ENCODE measurements at places on chromosomes 13 and 19. TPM values are rescaled to one million over a fixed set of nuclear protein-coding genes. Genes with fewer than 3 reads are reported as not detected.

Gene ATCAY
- not detected for total RNA-seq

Gene ZNF709
- 0.58 TPM for total RNA-seq

GRCh38 chr13:100532090-100532766 lies 56.4 kb downstream of the GGACT start:
- no peak overlapping the region for H3K27ac ChIP-seq
- H3K4me3 ChIP-seq: no peak overlapping the region
- H3K27me3 ChIP-seq: no peaks in the 10 kb centered on the region
- peak; percentile 2 for DNase-seq

DNA sequence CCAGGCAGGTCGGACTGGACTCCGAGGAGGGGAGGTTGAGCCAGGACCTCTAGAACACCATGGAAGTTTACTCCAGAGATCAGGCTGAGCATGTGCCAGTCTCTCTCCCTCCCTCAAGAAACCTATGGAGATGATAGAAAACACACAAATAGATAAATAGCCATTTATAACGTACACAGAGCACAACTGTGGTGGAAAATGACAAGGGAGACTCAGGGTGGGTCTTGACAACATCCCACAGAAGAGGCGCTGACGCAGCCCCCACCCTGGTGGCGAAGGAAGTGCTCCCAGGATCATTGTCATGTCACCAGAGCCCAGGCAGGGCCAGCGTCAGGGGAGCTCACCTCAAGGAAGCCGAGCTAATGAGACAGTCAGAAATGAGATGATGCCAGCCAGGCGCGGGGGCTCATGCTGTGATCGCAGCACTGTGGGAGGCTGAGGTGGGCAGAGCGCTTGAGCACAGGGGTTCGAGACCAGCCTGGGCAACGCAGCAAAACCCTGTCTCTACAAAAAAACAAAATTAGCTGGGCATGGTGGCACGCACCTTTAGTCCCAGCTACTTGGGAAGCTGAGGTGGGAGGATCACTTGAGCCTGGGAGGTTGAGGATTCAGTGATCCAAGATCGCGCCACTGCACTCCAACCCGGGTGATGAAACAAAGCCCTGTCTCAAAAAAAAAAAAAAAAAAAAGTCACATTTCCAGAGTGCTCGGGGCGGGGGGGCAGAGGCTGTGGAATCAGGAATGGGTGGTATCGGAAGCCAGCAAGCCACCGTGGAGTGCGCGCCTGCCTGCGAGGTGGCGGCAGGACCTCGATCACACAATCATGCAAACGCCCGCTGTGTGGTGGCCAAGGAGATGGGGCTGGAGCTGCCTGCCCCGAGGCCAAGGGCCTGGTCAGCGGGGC lies 178.4 kb downstream of the KDM4B start:
- H3K4me1 ChIP-seq: no peaks in the 10 kb centered on the region
- no peak for DNase-seq
- no peak overlapping the region for H3K27ac ChIP-seq
- no peaks in the 10 kb centered on the region for H3K27me3 ChIP-seq
- peaks cover 100% of the 10 kb centered on the region for H3K36me3 ChIP-seq
- H3K4me3 ChIP-seq: no peak overlapping the region

GRCh38 chr19:31354316-31354715 lies 5.1 kb upstream of the TSHZ3 start:
- no peak overlapping the region for H3K27ac ChIP-seq
- H3K36me3 ChIP-seq: no peaks in the 10 kb centered on the region
- peaks cover 93% of the 10 kb centered on the region for H3K27me3 ChIP-seq
- H3K4me1 ChIP-seq: peaks cover 48% of the 10 kb centered on the region

- no peaks in the 10 kb centered on the region for H3K36me3 ChIP-seq
- H3K4me1 ChIP-seq: peaks cover 36% of the 10 kb centered on the region
- no peak for DNase-seq
- H3K4me3 ChIP-seq: no peak overlapping the region
- peaks cover 100% of the 10 kb centered on the region for H3K27me3 ChIP-seq
- no peak overlapping the region for H3K27ac ChIP-seq
These were observed 2.7 kb upstream of the ZIC2 start for GRCh38 chr13:99978799-99979452.

GRCh38 chr19:31387717-31388301 lies 38.6 kb upstream of the TSHZ3 start:
- no peak overlapping the region for H3K4me3 ChIP-seq
- H3K36me3 ChIP-seq: no peaks in the 10 kb centered on the region
- no peak for DNase-seq
- H3K27ac ChIP-seq: no peak overlapping the region
- no peaks in the 10 kb centered on the region for H3K27me3 ChIP-seq
- no peaks in the 10 kb centered on the region for H3K4me1 ChIP-seq

- DNase-seq: no peak
- no peaks in the 10 kb centered on the region for H3K27me3 ChIP-seq
- no peak overlapping the region for H3K4me3 ChIP-seq
- no peaks in the 10 kb centered on the region for H3K4me1 ChIP-seq
- no peak overlapping the region for H3K27ac ChIP-seq
These were observed 354.8 kb downstream of the HS6ST3 start for GRCh38 chr13:96444676-96445075.

DNA sequence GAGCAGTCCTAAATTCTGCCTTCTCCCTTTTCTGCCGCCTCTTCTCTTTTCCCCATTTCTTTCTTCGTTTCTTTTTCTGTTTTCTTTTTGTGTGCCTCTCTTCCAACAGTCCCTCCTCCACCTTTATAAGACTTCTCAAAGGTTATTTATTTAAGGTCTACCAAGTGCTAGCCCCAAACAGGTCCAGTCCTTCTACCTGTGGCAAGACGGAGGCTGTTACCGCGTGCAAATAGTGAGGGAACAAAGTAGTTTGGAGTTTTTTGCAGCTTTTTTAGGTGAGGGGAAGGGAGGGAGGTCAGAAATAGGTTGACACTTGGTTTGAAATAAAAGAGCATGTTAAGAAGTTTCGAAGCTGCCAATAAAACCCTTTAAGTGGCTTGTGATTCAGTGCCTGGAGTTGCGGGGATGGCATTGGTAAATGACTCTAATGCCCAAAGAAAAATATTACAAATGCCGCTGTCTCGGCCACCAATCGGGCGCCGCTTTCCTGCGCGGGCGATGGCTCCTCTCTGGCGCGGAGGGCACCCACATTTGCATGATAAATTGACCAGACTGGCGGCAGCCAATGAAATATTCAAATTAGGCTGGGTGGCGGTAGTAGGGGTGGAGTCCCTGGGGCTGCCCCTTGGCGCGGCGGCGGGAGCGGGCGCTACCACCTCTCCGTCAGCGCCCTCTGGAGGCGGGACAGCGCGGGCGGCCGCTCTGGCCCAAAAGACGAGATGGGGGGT lies 7.5 kb upstream of the TSHZ3 start:
- no peak overlapping the region for H3K4me3 ChIP-seq
- H3K4me1 ChIP-seq: peaks cover 7% of the 10 kb centered on the region
- DNase-seq: no peak
- H3K27ac ChIP-seq: no peak overlapping the region

Gene JAK3
- total RNA-seq: 1.7 TPM

Gene CDX2
- total RNA-seq: not detected

DNA sequence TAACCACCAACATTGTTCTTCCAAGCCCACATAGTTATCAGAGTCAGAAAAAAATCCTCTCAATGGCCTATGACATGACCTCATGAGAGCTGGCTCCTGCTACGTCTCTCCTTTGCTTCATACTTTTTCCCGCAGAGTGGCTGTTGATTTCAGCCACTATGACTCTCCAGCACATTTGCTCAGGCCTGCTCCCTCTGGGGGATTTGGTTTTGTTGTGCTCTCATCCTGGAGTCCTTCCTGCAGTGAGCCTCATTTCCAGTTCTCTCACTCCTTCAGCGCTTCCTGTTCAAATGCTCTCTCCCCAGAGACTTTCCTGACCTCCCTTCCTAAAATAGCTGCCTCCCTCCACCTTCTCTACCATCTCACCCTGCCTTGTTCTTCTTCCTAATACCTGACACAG lies 72.0 kb upstream of the USP29 start:
- DNase-seq: no peak
- H3K4me3 ChIP-seq: no peak overlapping the region
- H3K4me1 ChIP-seq: no peaks in the 10 kb centered on the region
- no peaks in the 10 kb centered on the region for H3K36me3 ChIP-seq

GRCh38 chr19:18173054-18173571 lies 500 bp upstream of the IFI30 start:
- peak overlapping the region; percentile 89 for H3K27ac ChIP-seq
- H3K27me3 ChIP-seq: no peaks in the 10 kb centered on the region
- no peak for DNase-seq
- peaks cover 17% of the 10 kb centered on the region for H3K36me3 ChIP-seq

Gene MYH14
- total RNA-seq: 65.5 TPM

GRCh38 chr13:45538382-45538781 lies 73.6 kb downstream of the COG3 start:
- no peaks in the 10 kb centered on the region for H3K4me1 ChIP-seq
- H3K36me3 ChIP-seq: peaks cover 40% of the 10 kb centered on the region
- H3K27me3 ChIP-seq: no peaks in the 10 kb centered on the region
- no peak overlapping the region for H3K4me3 ChIP-seq
- no peak for DNase-seq
- no peak overlapping the region for H3K27ac ChIP-seq

Gene ACTMAP
- 8.2 TPM for total RNA-seq

Gene C19orf67
- total RNA-seq: not detected

DNA sequence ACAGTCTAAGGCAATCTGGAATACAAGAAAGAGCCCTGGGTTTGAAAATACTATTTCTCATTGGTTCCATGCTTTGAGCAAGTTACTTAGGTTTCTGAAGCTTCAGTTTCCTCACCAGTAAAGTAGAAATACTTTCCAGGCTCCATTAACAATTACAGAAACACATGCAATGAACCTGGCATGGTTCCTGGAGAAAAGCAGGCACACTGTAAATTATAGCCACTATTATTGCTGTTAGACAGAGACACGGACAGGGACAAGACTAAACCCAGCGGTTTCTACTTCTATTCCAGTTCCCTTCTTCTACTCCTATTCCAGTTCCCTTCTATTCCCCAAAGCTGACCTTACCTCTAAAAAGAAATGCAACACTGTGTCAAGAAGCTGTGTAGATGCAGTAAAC lies 41.2 kb downstream of the MIPEP start:
- H3K36me3 ChIP-seq: peaks cover 6% of the 10 kb centered on the region
- H3K27me3 ChIP-seq: no peaks in the 10 kb centered on the region
- no peaks in the 10 kb centered on the region for H3K4me1 ChIP-seq
- H3K27ac ChIP-seq: no peak overlapping the region
- DNase-seq: no peak

- peak; percentile 17 for DNase-seq
- no peak overlapping the region for H3K27ac ChIP-seq
- peaks cover 86% of the 10 kb centered on the region for H3K36me3 ChIP-seq
- H3K27me3 ChIP-seq: no peaks in the 10 kb centered on the region
- no peak overlapping the region for H3K4me3 ChIP-seq
- no peaks in the 10 kb centered on the region for H3K4me1 ChIP-seq
These were observed 15.0 kb downstream of the ZNF350 start for GRCh38 chr19:51971624-51972023.

GRCh38 chr13:94112227-94112626 lies 367.3 kb downstream of the DCT start:
- H3K4me3 ChIP-seq: no peak overlapping the region
- no peaks in the 10 kb centered on the region for H3K27me3 ChIP-seq
- H3K36me3 ChIP-seq: no peaks in the 10 kb centered on the region
- no peak overlapping the region for H3K27ac ChIP-seq

Gene KLK1
- total RNA-seq: not detected

DNA sequence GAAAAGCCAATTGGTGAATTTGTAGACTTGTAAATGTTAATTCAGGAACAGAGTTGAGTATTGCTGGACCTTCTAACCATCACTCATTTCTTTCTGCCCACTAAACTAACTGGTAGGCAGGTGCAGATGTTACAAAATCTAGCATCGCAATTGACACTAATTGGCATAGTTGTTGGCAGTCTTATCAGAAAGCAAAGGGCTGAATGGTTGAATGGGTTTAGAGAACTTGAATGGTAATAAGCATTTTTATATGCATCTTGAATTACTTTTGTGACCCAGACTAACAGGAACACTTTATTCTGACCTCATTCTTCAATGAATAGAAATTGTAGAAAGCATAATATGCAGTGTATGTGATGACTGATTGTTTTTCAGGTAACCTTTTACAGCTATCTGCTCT lies 189.1 kb downstream of the GGACT start:
- H3K36me3 ChIP-seq: peaks cover 16% of the 10 kb centered on the region
- no peak for DNase-seq
- no peaks in the 10 kb centered on the region for H3K27me3 ChIP-seq
- no peak overlapping the region for H3K4me3 ChIP-seq
- no peak overlapping the region for H3K27ac ChIP-seq
- no peaks in the 10 kb centered on the region for H3K4me1 ChIP-seq

DNA sequence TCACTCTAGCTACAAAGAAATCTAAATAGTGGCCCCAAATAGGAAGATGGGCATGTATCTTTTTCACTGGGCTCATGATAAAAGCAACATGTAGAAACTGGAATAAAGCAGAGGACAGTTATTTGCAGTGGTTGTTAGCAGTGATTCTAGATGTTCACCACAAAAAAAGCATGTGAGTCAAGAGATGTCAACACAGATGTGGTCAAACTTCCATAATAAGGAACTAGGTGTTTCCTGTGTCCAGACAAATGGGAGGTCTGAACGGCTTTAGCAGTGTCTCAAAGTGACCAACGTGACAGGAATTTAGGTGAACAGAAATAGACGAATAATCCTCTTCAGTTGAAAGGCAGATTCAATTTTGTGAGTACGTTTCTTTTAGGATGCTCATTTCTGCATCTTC lies 162.7 kb downstream of the TBC1D4 start:
- H3K27me3 ChIP-seq: no peaks in the 10 kb centered on the region
- no peaks in the 10 kb centered on the region for H3K4me1 ChIP-seq
- no peaks in the 10 kb centered on the region for H3K36me3 ChIP-seq
- no peak overlapping the region for H3K27ac ChIP-seq
- no peak for DNase-seq

- H3K4me1 ChIP-seq: peaks cover 26% of the 10 kb centered on the region
- no peak overlapping the region for H3K27ac ChIP-seq
- no peaks in the 10 kb centered on the region for H3K36me3 ChIP-seq
These were observed 68.9 kb upstream of the TDRD3 start for GRCh38 chr13:60328073-60328472.

DNA sequence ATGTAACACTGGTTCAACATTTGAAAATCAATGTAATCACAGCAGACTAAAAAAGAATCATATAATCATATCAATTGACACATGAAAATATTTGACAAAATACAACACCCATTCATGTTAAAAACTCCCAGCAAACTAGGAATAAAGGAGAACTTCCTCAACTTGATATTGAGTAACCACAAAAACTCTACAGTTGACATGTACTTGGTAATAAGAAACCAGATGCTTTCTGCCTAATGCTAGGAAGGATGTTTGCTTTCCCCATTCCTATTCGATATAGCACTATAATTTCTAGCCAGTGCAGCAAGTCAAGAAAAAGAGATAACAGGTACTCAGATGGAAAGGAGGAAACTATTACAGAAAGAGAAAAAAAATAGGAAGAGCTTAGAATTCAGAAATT lies 26.9 kb downstream of the UFM1 start:
- no peaks in the 10 kb centered on the region for H3K27me3 ChIP-seq
- no peaks in the 10 kb centered on the region for H3K36me3 ChIP-seq
- H3K4me3 ChIP-seq: no peak overlapping the region
- no peak overlapping the region for H3K27ac ChIP-seq

DNA sequence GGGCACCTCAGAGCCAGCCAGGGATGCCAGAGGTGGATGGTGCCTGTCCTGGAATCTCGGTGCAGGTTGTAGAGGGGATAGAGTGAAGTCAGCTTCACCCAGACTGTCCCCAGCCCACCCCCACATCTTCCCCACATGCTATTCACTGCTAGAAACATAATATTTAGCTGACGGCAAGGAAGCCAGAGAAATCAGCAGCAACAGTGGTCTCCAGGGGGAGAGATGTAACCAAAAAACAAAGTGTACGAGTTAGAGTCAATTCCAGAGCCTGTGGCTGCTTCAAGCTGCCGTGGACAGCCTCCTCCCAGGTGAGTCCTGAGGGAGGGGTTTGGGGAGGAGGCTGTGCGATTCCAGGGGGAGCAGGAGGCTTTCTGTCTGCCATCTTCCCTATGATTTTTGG lies 97.6 kb downstream of the ZNF536 start:
- H3K27me3 ChIP-seq: no peaks in the 10 kb centered on the region
- DNase-seq: no peak
- H3K4me3 ChIP-seq: no peak overlapping the region
